ENCODE measurements at places on chromosomes 1 and 21.

- no peak for DNase-seq
Measured at GRCh38 chr21:26282058-26282457, 111.5 kb upstream of the APP start.

DNA sequence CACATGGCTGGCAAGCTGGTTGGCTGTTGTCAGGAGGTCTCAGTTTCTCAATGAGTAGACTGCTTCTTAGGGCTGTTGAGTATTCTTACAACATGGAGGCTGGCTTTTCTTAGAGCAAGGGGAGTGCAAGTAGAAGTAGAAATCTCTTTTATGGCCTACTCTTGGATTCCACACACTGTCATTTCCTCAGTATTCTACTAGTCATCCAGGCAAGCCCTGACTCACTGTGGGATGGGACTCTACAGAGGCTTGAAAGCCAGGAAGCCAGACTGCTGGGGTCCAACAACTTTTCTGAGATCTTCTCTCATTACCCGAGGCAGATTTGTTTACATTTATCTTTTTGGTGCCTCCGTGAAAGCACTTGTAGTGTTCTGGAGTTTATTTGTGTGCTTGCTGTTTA is 196.2 kb upstream of the APP start:
- no peak for DNase-seq

DNA sequence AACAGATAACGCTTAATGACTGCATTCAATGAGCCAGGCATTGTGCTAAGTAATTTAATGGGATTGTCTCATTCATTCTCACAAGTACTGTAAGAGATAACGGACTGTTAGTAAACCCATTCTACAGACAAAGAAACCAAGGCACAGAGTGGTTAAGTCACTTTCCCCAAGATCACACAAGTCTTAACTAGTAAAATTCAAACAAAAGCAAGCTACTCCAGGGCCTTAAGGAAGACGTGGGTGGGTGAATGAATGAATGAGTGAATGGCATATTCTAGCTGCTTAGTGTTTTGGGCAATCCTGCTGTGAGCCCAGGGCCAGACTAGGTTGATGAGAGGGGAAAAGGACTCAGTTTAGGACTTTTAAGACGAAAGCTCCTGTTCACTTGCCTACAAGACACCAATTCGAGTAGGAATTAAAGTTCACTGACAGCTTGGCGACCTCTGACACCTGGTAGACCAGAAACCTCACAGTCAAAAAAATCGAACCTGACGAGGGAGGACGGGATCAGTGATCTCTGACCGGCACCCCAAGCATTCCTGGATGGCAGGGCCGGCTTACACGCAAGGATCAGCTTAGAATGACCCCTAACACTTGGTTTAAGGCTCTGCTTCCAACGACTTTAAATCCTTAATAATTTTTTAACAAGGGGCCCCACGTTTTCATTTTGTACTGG is 557 bp downstream of the EMC1 start:
- DNase-seq: no peak

DNA sequence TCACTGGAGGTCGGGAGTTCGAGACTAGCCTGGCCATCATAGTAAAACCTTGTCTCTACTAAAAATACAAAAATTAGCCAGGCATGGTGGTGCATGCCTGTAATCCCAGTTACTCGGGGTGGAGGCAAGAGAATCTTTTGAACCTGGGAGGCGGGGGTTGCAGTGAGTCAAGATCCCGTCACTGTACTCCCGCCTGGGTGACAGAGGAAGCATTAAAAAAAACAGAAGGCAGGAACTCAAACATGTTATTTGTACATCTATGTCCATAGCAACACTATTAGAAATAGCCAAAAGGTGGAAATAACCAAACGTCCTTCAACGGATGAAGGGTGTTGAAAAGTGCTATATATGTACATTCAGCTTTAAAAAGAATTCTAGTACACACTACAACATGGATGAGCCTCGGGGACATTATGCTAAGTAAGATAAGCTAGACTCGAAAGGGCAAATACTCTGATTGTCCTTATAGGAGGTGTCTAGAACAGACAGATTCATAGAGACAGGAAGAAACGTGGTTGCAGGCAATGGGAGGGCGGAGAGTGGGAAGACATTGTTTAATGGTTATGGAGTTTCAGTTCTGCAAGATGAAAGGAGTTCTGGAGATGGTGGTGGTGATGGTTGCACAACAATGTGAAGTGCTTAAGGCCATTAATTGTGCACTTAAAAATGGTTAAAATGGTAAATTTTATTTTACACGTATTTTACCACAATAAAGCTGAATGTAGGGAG is 19.2 kb downstream of the NLRP3 start:
- DNase-seq: no peak

GRCh38 chr1:117359561-117360289 is 7.5 kb upstream of the MAN1A2 start:
- DNase-seq: no peak

DNA sequence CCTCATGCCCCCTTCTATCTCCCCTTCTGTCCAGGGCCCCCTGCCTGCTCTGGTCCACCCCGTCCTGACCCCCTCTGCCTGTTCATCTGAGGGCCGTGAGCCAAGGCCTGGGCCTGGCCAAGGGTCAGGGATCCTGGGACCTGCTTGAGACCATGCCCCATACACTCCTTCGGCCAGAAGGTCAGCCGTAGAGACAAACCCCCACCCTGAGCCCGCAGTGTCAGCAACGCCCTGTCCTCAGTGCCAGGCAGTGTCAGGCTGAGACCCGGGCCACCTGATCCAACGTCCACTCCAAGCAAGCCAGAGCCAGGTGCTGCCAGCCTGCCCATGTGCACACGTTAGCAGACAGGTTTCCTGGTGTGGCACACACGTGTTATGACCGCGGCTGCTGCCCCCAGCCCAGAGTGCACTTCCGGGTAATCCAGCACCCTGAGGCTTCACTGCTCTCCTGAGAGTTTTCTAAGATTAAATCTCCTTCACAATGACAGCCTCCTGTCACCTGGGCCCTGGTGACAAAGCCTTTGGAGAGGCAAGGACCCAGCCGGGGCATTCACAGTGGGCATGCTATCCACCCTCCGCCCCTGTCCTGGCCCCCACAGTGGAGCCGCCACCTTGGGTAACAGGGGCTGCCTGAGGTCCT is 10.1 kb upstream of the SAMD11 start:
- no peak for DNase-seq

GRCh38 chr1:219271818-219272535 is 98.3 kb downstream of the LYPLAL1 start:
- DNase-seq: no peak

DNA sequence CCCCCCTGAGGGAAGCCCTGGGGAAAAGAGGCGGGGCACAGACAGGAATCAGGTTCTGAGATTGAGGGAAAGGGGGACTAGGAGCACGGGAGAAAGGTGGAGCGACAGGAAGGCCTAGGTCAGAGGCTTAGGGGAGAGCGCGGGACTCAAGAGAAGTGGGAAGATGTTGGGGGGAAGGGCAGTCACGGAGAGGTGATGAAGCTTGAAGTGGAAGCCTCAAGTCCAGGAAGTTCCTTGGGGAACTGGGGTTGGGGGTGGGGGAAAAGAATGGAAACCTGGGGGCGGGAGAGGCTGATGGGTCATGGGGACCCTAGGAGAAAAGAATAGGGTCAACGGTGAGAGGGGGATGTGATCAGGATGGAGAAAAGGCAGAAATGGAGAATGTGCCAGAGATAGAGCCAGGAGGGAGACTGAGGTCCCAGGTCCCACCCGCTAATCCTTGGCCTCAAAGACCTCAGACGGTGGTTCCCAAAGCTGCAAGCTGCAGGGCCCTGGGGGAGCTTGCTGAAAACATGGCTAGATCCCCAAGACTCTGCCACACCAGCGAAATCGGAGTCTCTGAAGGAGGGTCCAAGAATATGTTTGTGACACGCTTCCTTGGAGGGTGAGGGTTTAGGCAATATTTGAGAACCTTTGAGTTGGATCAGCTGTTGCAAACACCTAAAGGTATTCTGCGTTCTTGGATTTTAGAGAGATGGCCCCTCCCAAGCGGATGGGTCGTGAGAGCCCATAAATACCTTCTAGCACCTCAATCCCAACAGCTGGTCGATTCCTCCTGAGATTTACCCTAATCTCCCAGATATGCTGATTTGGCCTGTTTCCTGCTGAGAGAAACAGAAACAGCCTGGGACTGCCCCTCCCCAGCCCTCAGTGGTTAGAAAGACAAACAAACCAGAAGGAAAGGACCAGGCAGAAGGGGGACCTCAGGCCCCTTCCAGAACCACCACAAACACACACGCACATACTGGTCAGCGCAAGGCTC is 3.6 kb downstream of the C1orf232 start:
- no peak for DNase-seq

DNA sequence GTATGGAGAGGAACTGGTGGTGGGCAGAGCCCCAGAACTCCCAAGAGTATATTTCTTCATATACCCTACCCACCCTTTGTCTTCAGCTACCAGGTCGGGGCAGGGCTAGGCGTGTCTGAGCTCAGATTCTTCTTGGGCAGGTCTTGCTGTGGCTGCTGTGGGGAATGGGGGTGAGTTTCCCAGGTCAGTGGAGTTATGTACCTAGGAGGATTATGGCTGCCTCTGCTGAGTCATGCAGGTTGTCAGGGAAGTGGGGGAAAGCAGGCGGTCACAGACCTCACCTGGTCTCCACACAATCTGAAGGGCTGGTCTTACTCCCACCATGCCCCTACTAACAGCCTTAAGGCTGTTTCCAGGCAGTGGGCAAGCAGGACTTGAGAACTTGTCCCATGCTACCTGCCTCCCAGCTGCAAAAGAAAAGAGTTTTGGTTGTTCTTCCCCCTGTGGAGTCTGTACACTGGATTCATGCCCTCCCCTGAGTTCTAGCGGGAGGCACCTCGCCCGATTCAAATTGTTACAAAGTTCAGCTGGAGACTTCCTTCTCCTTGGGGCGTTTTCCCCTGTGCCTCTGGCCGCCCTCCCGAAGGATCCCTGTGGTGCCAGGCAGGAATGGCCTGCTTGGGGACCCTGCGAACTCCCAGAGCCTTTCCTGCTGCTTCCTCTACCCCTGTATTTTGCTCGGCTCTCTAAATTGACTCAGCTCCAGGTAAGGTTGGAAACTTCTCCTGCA is 58.6 kb downstream of the NPHS2 start:
- no peak for DNase-seq

GRCh38 chr1:51303751-51304251 is 26.6 kb downstream of the TTC39A start:
- no peak for DNase-seq

DNA sequence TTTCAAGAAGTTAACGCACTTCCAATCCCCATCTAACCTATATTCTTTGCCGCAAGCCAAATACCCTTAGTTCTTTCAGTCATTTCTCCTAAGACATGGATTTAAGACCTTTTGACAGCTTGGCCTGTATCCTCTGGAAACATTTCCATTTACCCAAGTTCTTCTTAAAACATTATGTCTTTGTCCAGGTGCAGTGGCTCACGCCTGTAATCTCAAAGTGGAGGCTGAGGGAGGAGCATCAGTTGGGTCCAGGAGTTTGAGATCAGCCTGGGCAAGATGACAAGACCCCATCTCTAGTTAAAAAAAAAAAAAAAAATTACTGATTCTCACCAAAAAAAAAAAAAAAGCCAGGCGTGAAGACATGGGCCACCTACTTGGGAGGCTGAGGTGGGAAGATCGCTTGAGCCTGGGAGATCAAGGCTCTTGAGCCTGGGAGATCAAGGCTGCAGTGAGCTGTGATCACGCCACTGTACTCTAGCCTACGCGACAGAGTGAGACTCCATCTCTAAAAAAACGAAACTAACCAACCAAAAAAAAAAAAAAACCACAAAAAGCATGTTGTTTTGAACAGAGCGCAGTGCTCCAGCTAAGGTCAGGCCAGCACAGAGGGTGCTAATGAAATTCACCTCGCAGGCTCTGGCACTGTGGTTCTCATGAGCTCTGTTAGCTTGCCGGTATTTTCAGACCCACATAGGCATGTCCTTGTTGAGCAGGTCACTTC is 36.0 kb downstream of the NUAK2 start:
- no peak for DNase-seq

GRCh38 chr1:197725044-197725443 is 50.2 kb downstream of the DENND1B start:
- no peak for DNase-seq

- DNase-seq: no peak
Measured at GRCh38 chr1:233295975-233296322, 424 bp upstream of the PCNX2 start.

DNA sequence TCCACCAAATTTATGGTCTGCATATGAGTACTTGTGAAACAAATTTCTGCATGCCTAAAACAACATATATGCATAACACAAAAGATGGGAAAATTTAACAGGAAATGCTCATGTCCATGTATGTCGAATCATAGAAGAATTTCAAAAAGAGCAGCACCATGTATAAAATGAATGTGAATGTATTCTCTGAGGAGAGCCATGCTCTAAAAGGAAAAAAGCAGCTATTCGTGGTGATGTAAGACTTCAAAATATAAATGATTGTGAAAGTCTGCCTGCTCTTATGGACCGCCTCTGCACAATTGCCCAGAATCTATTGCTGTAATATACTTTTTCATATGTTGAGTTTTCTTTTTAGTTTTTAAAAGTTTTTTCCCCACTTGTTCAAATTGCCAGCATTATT is 66.8 kb downstream of the EPB41 start:
- DNase-seq: no peak

DNA sequence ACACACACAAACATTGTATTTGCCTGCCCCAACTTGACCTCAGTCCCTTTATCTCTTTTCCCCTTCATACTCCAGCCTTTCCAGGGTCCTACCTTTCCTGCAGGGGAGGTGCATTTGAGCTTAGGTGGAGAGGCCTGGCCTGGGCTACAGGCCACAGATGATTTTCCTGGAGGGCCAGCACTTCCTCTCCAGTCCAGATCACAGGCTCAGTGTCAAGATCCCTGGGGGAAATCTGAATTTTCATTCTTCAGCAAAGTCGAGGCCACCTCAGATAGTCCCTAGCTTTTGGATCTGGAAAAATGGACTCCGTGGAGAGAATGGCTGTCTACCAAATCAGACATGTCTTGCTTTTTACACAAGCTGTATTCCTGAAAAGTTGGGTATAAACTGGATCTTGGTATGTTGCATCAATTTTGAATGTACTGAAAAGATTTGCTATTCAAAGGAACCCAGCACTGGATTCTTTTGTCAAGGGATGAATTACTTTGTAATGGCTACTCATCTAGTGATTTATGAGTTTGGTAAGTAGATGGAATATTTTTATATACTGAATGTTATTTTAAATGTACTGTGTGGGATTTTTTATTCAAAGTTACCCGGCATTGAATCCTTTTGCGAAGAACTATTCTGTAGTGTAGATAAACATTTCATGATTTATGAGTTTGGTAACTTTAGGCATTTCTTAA is 78.7 kb downstream of the DDR2 start:
- DNase-seq: no peak

GRCh38 chr1:31793586-31794285 is 22.1 kb downstream of the SPOCD1 start:
- no peak for DNase-seq

- DNase-seq: no peak
Measured at GRCh38 chr1:186152620-186153239, 222.3 kb downstream of the TPR start.

GRCh38 chr1:242412921-242413320 is 111.6 kb downstream of the PLD5 start:
- DNase-seq: no peak

- no peak for DNase-seq
Measured at GRCh38 chr1:245111073-245111472, 43.7 kb upstream of the KIF26B start.

DNA sequence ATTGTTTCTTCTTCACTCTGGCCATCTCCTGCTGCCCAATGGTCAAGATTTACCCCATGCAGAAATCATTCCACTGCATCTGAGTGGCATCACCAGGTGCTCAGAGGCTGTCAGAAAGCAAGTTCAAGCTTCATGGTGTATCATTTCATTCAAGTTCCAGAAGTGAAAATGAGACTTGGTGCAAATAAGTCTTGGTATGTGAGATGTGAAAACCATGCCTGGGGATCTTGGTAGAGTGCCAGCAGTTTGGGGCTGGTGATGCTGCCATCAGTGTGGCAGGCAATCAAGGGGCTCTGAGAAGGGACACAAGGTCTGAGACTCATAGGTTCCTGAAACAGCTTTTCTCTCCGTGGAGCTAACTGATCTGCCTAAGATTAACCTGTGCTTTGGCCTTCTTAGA is 52.0 kb downstream of the CD2 start:
- DNase-seq: no peak
